ENCODE measurements at places on chromosomes 12 and 14.

- no peak for DNase-seq
Measured at GRCh38 chr14:100712490-100712889, 14.2 kb upstream of the DLK1 start.

- peak; percentile 14 for DNase-seq
Measured at GRCh38 chr12:64691795-64692583, 67.2 kb downstream of the GNS start.

- DNase-seq: peak; percentile 59
Measured at GRCh38 chr14:45185100-45185814, 49.5 kb downstream of the FANCM start.

DNA sequence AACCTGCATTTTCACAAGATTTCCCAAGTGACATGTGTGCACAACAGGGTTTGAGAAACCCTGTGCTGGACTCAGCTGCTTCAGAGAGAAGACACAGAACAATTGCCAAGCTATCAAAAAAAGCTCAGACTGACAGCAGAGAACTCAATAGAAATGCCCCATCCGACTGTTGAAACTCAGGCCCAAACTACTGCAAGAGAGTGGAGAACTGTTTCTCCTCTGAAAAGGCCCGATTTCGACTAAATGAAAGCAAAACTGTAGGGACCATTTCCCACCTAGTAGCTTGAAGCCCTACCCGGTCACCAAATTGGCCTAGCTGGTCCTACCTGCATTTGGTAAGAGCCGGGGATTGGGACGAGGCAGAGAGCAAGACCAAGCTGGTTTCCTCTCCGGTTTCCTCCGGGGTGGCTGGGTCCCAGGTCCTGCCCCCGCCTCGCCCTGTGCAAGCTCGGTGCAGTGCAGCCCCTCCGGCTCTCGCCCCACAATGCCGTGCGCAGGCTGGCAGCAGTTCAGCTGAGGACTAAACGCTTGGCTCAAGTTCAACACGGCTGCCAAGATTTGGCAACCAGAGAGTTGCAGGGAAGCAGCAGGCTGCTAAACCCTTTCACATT, 1180.6 kb downstream of the VRK1 start:
- peak; percentile 70 for DNase-seq

GRCh38 chr14:51189600-51190376, 50.3 kb upstream of the TMX1 start:
- no peak for DNase-seq

DNA sequence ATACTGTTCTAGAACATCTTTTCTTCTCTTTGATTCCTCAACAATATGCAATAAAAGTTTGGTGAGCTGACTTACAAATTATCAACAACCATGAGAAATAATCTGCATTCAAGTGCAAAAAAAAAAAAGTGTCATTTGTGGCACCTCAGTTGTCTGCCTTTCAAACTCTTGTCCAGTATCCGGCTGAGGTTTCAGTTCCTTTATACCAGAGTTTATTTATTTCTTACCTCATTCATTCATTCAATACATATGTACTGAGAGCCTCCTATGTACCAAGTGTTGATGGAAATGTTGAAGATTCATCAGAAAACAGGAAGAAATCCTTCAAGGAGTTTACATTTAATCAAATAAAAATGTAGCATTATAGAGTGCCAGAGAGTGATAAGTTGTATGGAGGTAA, 484.1 kb downstream of the RMST start:
- no peak for DNase-seq

DNA sequence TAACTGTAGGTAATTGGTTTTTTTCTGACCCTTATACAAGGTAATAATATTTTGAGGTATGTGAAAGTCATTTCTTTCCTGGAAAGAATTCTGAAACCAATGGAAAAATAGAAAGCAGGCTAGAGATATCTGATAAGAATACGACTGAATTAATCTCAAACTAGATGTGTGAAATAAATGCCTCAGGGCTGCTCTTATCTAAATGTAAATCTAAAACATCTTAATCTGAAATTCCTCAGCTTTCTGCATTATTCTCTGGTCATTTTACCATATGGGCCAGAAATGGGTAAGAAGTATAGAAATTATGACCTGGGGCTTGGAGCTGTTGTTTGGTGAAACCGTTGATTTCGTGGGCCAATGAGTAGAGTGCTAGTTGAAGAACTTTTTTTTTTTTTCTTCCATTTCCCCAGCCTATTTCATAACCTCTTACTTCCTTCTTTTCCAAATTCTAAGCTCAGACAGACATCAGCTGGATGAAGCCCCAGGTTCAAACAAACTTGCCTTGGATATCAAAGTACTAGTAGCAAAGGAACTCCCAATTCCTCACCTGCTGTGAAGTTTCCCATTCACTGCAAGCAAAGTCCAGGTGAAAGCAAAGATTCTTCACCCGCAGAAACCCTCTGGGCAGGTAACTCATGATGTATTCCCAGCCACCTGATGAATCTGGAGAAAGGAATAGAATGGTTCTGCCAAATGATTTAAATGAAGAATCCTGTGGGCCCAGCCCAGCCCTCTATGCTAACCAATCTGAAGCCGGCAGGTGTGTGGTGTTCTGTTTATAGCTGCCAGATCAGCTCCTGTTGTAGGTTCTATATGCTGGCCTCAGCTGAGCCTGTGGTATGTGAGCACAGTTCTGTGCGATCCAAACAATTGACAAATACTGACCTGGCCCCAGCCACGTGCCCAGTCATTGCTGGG, 9.7 kb upstream of the FOS start:
- DNase-seq: no peak
